ENCODE measurements at places on chromosomes 4 and X.

DNA sequence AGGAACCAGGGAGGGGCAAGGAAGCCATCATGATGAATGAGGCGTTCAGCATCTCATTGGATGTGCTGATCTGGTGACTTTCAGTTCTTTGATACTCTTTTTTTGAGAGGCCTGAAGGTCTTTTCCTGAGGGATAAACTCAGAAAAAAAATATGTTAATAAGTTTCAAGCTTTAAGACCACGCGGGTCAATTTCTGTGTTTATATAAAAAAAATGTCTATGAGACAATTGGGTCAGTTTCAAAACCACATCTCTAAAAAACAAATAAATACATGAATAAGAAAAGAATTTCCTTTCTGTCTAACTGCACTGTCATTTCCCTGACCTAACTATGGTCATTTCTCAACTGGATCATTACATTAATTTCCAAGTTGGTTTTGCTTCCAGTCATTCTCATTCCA is 62.6 kb downstream of the TRIML1 start:
- DNase-seq, result no peak

DNA sequence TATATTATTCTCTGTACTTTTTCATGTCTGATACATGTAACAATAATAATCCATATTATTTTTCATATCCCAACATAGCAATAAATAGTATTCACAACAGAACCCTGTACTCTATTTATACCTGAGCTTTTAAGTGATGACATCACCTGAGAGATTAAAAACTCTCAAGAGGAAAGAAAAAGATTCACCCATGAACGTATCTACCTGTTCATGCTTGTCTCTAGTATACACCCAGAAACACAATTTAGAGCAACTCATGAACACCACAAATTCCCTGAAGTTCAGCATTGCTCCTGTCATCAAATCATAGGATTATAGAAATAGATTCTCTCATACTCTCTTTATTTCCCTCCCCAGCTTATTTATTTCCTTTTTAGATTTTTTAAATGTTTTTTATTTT is 185.9 kb downstream of the GABRB1 start:
- DNase-seq, result no peak

GRCh38 chr4:113109106-113109718 is 59.8 kb downstream of the ANK2 start:
- DNase-seq, result no peak

GRCh38 chr4:137775701-137776100 is 243.4 kb upstream of the PCDH18 start:
- no peak for DNase-seq

- no peak for DNase-seq
Observed at GRCh38 chr4:130568746-130569145, 1472.8 kb downstream of the C4orf33 start.

- DNase-seq, result no peak
Observed at GRCh38 chr4:36173905-36174304, 70.4 kb downstream of the ARAP2 start.

- DNase-seq, result no peak
Observed at GRCh38 chrX:20378233-20378920, 111.7 kb upstream of the RPS6KA3 start.

DNA sequence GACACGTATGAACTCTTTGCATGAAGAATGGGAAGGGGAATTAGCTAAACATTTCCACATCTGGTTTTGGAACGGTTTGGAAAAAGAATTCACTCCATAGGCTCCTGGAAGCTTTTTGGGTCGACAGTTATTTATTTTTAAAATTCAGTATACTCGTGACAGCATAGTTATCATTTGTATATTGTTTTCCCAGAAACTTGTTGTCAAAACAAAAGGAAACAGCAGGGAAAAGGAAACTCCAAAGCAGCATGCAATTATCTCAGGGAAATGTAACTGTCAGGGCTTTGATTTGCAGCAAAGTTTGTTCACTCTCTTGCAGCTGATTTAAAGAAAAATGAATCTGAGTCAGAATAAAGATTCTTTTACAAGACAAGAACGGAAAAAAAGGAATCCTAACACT is 86.5 kb downstream of the PLAC1 start:
- DNase-seq, result no peak

- DNase-seq, result no peak
Observed at GRCh38 chrX:8897259-8897658, 96.1 kb upstream of the FAM9A start.

- DNase-seq, result no peak
Observed at GRCh38 chr4:8402640-8403039, 37.9 kb downstream of the ACOX3 start.

- DNase-seq, result no peak
Observed at GRCh38 chr4:83267121-83267829, 17.3 kb downstream of the COQ2 start.

DNA sequence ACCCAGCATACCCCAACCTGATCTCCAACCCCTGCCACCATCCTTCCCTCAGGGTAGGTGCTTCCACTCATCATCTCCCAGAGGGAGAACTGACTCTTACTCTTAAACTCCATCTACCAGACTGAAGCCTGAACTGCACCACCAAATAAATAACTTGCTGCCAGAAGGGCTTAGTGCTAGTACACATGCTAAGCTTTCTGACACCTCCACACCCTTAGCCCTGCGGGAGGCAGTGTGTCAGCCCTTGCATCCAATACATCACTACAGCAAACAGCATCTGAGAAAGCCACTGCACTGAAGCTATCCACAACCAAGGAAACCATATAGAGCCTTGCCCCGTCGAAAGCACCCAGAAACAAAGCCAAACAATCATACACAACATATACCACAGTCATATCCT is 68.6 kb upstream of the MCF2 start:
- DNase-seq, result no peak

GRCh38 chrX:148354916-148355315 is 145.5 kb upstream of the AFF2 start:
- no peak for DNase-seq

- no peak for DNase-seq
Observed at GRCh38 chrX:475926-476723, 89.4 kb upstream of the PPP2R3B start.

GRCh38 chr4:157221895-157222770 is 1.6 kb downstream of the GRIA2 start:
- no peak for DNase-seq

- DNase-seq, result no peak
Observed at GRCh38 chrX:24860140-24860539, 155.6 kb downstream of the ARX start.

All from stimulated activated CD8-positive, alpha-beta memory T cell treated with anti-CD3 and anti-CD28 coated beads, Interleukin-7, amount 100 ng/mL, for 1 hour (primary cell).